Esophagus squamous epithelium (tissue), 5 donors: ENCODE measurements at places on chromosomes 1 and 21.

DNA sequence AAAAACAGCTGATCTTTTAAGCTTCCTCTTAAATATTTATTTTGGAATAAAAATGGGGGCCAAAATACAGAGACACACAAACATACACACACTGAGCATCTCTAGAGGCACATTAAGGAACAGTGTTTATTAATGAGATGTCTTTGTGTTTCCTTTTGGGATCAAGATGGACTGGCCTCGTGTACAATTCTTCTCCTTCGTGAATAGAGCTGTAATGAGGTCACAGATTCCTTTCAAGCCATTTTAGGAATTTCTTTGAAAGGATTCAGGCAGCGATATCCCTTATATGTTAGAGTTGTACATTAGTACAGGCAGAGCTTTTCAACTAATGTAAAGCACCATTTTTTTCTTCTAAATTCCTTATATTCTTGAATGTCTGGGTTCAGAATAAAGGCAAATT is 295.7 kb downstream of the CHRM3 start:
- no peak for DNase-seq

DNA sequence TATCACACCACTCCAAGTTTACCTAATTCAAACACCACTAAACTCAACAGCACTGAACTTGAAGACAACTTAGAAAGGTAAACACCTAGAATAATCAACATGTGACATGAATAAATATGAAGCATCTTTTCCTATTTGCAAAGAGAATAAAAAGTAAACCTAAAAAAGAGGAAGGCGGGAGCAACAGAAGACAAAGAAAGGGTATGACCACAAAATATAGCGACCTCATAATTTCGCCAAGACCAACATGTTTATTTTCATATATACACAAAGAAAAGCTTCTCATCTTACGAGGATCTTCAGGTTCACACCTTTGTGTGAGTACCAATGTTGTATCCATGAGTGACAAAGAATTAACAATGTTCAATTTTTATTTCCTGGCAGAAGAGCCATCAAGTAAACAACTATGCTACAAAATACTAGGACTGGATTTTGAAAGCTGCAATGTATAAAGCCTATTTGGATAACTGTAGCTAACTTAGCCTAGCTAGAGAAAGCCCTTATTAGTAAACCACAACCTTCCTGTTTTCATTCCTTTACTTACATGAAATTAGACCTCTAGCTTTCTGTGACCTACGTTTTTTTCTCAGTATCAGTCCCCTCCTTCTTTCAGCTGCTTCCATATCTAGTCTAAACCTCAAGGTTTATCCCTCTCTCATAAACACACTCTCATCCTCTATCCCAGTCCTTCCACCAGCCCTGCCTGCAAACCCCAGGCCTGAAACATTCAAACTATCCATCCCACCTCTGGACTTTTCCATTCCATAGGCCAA is 21.3 kb upstream of the PHTF1 start:
- DNase-seq: no peak

- no peak for DNase-seq
These were observed 60.1 kb upstream of the KAZN start for GRCh38 chr1:14538335-14538734.

GRCh38 chr1:168217664-168218063 is 8.1 kb upstream of the SFT2D2 start:
- no peak for DNase-seq

GRCh38 chr21:32777269-32777668 is 5.7 kb upstream of the PAXBP1 start:
- no peak for DNase-seq

DNA sequence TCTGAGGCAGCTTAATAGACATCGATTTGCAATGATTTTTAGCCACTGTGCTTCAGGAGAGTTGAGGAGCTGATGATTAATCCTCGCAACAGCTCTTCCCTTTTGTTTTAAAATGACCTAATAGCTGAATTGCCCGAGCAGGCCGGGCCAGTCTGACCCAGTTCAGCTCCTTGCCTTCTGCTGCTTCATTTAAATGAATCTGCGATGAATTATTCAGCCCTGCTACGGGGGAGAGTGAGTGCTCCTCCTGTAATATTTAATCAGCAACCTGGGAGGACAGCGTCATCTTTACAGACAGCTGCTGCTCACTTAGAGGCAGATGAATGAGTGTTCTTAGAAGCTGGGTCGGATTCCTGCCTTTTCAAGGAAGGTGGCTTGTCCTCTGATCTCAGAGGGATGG is 325.1 kb downstream of the CAMTA1 start:
- DNase-seq: no peak

DNA sequence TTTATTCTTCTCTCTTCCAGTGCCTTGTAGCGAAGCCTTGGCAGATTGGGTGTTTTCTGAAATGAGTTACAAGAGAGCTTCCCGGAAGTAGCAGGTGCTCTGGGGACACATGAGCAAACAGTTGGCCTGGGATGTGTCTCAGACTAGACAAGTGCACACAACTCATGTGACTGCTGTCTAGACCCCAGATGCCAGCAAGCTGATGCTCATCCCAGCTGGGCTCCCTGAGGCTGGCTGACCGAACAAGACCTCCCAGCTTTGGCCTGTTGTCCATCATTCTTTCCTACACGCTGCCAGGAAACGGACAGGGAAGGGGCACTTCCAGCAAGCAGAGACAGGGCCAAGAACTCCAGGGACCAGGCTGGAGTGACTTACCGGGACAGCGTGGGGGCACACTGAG is 18.7 kb upstream of the CSF1 start:
- no peak for DNase-seq

DNA sequence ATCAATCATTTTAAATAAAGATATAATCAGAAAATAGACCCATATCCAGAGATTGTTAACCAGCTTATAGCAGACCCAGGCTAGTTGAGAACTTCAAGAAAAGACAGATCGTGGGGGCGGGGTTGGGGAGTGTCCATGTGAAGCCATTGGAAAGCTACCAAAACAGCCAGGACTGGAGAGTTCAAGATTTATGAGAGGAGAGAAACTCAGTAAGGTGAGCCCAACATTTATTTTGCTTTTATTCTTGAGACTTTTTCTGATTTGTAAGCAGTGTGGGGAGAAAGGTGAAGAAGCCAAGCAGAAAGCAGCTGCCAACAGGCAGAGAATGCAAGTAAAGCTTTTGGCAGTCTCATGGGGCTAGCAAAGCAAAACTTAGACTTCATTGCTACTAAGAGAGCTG is 179.9 kb downstream of the VPS13D start:
- DNase-seq: no peak

- no peak for DNase-seq
These were observed 113.4 kb downstream of the ERG start for GRCh38 chr21:38384675-38385426.

GRCh38 chr1:39574646-39575045 is 1.9 kb downstream of the PABPC4 start:
- no peak for DNase-seq

DNA sequence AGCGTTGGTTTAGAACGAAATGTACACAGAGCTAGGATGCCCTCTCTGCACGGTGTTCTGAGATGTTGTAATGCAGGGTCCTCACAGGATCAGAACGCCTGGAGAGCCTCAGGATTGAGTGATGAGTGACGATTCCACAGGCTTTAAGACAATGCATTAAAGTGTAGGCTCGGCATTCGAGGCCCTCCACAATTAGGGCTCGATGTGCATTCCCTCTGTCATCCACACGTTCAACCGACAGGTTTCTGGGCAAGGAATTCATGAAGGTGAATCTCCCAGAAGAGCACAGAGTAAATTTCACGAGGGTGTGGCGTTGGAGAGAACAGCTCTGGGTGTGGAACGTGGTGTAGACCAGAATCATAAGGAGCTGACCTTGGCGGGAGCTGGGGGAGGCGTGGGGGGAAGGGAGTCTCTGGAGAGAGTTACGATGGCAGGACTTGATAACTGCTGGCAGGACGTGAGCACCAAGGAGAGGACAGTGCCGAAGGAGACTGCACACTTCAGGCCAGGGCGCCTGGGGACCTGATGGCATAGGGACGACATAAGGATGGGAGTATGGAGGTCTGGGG is 51.0 kb upstream of the EFHD2 start:
- no peak for DNase-seq

DNA sequence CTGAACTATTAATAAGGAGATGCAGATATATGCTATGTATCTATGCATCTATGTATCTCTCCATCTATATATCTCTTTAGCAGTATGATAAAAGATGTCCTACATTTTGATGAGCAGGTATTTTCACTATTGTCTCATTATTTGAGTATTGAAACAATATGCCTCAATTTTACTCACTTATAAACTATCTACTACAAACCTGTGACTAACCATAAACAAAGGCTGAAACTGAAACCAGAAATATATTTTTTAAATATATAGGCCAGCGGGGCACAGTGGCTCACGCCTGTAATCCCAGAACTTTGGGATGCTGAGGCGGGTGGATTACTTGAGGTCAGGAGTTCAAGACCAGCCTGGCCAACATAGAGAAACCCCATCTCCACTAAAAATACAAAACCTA is 22.0 kb downstream of the EIF4G3 start:
- no peak for DNase-seq

DNA sequence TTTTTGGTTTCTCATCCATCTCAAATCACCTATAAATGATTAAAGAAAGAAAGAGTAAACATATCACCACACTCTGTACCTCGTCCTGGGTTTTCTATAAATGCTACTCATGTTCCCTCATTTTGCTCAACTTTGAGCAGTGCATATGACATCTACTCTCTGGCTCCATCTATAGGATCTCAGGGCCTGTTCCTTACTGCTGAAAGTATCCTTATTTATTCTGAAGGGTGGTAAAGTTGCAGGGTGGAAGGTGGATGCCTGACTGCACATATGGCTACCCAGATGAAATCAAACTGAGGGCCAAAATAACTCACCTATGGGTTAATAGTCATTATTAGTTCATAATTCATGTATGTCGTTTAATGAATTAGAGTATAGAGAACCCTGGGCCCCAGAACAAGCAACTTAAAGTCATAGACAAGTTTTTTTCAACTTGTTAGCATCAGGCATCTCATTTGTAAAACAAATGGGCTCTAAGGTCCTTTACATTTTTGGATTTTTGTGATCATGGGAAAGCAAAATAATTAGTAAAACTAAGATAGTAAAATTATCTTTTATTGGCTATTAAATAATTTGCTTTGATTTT is 46.5 kb downstream of the NCF2 start:
- DNase-seq: no peak

GRCh38 chr21:32308696-32309095 is 10.0 kb downstream of the MRAP start:
- no peak for DNase-seq

GRCh38 chr1:183831311-183831710 is 26.4 kb downstream of the RGL1 start:
- no peak for DNase-seq

- DNase-seq: no peak
These were observed 140.6 kb downstream of the PEX14 start for GRCh38 chr1:10615332-10615731.
